ENCODE measurements at places on chromosomes 6 and 20.
A peak's percentile ranks its signal among the peaks of the same experiment; 100 is the strongest.

GRCh38 chr6:101001012-101001411, 119.9 kb upstream of the ASCC3 start:
- no peak for DNase-seq

DNA sequence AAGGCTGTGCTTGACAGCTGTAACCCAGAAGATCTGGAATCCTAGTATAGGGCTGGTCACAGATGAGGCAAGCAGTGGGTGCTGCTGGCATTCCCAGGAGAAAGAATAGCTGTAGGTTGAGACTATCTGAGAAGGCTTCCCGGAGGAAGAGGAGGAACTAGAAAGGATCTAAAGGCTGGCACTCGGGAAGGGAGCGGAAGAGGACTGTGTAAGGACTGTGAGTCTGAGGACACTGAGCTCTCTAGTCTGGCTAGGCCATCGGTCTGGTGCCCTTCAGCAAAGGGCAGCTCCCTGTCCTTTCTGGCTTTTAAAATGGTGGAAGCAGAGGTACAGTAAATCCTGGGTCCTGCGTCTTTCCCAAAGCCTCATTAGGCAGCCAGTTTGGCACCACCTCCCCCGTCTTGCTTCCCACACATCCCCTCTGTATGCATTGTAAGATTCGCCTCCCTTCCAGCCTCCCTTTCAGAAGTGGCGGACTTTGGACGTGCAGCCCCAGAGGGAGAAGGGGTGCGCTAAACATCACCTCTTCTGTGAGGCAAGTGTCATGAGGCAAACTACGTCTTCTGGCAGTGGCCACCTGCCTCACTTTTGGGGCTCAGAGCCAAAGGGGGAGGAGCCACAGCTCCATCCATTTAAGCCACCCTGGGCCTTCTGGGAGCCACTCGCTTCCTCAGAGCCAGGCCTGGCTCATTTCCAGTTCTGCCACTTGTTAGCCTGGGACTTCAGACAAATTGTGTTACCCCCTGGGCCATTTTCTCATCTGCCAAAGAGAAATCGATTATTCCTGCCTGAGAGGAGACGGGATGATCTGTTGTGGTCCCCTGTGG, 8.6 kb downstream of the SNPH start:
- DNase-seq, result no peak

DNA sequence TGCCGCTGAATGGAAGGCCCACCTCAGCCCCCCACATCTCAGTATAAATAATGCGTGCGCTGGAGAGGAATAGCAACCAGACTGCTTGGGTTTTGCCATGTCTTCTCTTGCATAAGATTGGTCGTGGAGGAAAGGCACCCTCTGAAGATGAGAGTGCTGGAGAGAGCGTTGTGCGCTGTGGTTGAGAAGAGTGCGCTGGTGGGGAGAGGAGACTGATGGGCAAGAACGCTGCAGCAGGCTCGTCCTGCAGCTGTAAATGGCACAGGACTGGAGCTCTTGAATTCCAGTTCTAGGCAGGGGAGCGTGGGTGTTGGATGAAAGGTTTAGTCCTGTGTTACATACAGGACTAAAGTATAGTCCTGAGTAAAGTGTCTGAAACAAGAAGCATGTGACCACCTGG, 51.5 kb downstream of the RPRD1B start:
- DNase-seq, result no peak

GRCh38 chr20:45792317-45793118, 764 bp downstream of the DNTTIP1 start:
- DNase-seq, result peak; percentile 19

DNA sequence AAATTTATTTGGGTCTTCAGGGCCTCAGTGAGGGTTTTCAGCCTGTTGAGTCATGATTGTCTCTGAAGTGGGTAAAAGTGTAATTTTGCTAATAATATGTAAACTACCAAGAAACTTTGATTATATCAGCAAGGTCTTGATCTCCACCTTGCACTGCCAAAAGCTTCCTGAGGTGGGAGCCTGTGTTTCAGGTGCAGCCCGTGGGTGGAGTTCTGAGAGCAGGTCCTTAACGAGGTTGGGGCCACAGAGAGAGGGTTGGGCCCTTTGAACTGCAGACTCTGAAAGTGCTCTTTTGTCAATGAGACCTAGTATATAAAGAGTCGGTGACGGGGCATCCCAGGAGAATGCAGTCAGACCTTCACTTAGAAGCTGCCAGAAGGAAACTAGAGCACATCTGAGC, 129.7 kb upstream of the MAP3K4 start:
- DNase-seq, result no peak

DNA sequence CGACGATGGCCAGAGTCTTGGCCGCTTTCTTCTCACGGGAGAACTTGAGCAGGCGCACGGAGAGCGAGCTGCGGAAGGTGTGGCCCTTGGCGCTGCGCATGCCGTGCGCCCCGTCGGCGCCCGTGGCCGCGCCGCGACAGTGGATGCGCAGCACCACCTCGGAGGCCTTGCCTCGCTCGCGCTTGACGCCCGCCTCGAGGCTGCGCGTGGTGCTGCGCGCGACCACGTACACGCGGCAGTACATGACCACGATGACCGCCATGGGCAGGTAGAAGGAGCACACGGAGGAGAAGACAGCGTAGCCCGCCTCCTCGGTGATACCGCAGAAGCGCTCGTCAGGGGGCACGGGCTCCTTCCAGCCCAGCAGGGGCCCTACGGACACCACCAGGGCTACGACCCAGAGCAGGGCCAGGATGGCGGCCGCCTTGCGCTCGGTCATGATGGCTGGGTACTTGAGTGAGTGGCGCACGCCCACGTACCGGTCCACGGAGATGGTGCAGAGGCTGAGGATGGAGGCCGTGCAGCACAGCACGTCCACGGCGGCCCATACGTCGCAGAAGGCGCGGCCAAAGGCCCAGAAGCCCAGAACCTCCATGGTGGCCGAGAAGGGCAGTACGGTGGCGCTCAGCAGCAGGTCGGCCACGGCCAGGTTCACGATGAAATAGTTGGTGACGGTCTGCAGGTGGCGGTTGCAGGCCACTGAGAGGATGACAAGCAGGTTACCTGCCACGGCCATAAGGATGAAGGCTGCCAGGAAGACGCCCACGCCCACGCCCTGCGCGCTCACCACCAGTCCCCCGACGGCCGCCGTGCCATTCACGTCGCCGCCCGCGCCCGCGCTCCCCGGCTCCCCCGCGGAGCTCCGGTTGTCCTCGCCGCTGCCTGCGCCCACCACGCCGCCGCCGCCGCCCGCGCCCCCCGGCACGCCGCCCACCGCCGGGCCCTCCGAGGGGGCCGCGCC, 232.8 kb upstream of the RNF24 start:
- DNase-seq, result peak; percentile 12

DNA sequence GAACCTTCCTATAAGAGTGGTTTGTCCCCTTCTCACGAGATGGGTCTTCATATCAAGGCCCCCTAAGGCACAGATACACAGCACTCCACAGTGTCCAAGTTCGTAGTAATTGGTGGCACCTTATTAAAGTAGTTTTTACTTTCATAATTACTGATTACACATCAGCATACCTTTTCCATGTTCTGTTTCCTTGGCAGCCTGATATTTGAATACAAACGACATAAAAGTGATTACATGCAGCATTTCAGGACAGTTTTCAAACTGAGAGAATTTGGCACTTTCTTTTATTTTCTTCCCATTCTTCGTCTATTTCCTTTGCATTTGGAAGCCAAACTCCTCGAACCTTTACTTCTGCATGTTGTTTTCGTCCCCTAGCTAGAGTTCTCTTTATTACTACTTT, 139.7 kb downstream of the MTHFD1L start:
- no peak for DNase-seq

- DNase-seq, result peak; percentile 81
These were observed 70.0 kb downstream of the SNX5 start for GRCh38 chr20:17898548-17898994.

- no peak for DNase-seq
These were observed 587.0 kb upstream of the FLRT3 start for GRCh38 chr20:14924433-14924832.

DNA sequence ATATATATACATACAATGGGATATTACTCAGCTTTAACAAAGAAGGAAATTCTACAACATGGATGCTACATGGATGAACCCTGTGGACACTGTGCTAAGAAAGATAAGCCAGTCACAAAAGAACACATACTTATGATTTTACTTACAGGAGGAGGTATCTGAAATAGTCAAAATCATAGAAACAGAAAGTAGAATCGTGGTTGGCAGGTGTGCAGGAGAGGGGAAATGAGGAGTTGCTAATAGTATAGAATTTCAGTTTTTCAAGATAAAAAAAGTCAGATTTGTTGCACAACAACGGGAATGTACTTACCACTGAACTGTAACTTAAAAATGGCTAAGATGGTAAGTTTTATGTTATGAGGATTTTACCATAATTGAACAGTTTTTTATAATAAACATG, 706.3 kb downstream of the TFAP2A start:
- DNase-seq, result no peak

DNA sequence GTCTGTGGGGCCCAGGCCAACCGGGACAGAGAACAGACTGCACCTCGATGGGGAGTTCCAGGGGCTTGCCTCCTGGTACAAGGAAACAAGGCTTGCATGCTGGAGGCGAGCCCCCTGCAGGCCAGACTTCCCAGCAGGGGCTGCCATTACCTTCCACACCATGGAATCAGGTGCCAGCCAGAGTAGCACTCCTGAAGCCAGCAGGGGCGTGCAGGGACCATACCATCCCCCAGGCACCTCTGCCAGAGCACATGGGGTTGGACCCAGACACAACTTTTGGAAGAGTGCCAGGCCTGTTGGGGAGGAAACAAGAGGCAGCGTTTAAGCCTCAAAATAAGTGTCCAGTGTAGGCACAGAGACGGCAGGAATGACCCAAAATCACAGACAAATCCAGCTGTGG, 6.5 kb downstream of the DDO start:
- DNase-seq, result no peak

GRCh38 chr6:56970849-56971248, 15.9 kb downstream of the BEND6 start:
- no peak for DNase-seq

DNA sequence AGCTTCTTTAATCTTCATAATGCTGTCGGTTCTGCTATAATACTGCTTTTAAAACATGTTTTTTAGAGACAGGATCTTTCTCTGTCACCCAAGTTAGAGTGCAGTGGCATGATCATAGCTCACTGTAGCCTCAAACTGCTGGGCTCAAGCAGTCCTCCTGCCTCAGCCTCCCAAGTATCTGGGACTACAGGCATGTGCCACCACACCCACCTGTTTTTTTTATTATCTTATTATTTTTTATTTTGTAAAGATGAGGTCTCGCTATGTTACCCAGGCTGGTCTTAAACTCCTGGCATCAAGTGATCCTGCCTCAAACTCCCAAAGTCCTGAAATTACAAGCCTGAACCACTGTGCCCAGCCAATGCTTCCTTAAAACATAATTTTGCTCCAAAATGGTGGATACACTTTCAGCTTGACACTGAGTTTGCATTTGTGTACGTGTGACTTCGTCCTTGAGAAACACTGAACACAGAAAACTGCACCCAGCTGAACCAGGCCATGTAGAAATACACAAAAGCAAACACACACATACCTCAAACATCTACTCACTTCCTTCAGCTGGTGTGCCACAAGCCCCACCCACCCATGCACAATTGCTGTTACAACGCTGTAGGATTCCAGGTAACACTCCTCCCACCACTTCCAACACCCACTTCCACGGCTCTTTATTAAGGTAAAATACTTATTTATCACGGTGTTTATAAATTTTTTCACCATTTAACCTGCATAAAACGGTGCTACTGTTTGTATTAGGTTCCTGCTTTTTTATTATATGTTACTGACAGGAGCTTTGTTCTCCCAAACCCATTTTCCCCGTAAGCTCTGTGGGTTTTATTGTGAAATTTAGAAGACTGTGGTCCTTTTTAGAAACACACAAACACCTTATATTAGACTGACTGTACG, 109.1 kb downstream of the TSHZ2 start:
- DNase-seq, result no peak

All from activated CD8-positive, alpha-beta T cell treated with anti-CD3 and anti-CD28 coated beads for 36 hours (primary cell).